ENCODE measurements at places on chromosomes 4 and X.

DNA sequence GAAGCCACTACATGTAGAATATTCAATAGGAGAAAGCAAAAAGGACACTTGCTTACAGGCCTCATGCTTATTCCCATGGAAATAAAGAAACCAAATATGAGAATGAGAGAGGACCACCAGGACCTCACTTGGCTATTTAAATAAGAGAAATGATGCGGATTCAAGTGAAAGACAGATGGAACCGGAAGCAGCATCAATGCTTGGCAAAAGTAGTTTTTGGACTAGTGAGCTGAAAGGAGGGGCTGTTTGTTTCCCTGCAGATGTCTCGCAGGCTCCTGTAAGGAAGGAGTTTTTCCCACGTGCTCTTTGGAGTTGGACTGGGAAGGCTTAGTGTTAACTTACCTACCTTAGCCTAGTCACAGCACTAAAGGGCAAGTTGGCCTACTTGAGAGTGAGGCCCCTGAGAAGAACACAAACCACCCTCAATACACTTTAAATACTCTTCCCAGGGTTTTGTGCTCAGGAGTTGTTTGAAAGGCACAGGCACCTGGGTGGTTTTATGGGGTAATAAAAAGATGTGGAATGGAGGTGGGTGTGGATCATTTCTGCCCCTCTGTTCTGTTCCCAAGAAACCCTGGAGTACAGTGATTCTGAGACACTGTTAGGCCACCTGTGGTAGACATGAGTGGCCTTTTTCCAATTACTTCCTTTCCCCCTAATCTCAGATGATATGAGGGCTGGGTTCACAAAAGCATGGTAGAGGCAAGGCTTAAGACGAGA lies 113.3 kb upstream of the C1GALT1C1 start:
- DNase-seq, result no peak

- no peak for DNase-seq
These were observed 187.4 kb upstream of the TEX13C start for GRCh38 chrX:125132274-125132673.

- DNase-seq, result no peak
These were observed 1553.1 kb upstream of the ADGRL3 start for GRCh38 chr4:59647011-59647410.

GRCh38 chr4:2394528-2394927 lies 23.9 kb downstream of the ZFYVE28 start:
- no peak for DNase-seq

DNA sequence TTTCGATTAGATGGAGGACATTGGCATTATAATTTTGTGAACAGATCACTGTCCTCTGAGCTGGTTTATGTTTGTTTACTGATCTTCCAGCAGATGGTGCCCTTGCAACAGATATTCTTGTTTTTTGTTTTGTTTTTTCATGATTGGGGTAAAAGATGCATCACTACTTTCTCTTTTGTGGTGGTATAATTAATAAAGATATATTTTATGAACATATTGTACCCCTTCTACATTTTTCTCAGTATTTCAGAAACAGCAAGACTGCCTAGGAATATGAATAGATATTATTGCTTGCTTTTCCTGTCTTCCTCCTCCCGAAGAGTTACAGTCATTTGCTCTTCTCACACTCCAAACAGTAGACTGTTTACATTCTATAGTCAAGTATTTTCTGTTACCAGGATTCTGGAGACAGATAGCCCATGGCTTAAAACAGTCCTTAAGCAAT lies 905.2 kb downstream of the TRAM1L1 start:
- DNase-seq, result peak; percentile 8

GRCh38 chr4:175369087-175369486 lies 443.0 kb downstream of the GPM6A start:
- no peak for DNase-seq

- DNase-seq, result no peak
These were observed 7.0 kb downstream of the CYBB start for GRCh38 chrX:37786624-37787422.

DNA sequence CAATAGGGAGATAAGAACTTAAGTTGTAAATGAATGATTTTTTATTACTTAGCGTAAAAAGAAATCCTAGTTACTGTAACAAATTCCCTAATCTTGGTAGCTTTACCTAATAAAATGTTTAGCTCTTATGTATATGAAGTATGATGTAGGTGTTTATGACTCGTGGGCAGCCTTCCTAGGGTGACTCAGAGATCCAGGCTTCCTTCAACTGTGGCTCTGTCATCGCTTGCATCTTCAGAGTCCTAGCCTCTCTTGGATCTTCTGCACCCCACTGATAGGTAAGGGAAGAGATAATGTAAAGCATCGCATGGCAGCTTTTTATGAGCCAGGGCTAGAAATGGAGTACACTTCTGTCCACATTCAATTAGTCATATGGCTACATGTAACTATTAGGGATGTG lies 165.6 kb upstream of the GLRA2 start:
- no peak for DNase-seq

GRCh38 chrX:9610771-9611392 lies 146.0 kb downstream of the TBL1X start:
- DNase-seq, result no peak

- no peak for DNase-seq
These were observed 228.0 kb downstream of the PALLD start for GRCh38 chr4:168724686-168725411.

DNA sequence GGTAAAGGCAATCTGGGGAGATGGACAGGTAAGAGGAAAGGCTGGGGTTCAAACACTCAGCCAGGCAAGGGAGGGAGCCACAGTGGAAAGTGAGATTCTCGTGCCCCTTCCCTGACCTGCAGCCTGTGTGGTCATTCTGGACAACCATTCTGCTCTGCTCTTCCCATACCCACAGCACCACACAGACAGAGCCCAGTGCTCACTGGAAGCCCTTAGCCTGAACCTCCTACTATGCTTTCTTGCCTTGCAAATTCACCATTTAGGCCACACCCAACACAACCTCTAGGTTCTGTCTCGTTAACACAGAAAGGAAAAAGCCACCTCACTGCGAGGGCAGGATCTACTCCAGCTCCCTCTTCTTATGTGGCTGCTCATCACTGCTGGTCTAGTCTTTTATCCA lies 92.7 kb downstream of the SHISA3 start:
- DNase-seq, result no peak

DNA sequence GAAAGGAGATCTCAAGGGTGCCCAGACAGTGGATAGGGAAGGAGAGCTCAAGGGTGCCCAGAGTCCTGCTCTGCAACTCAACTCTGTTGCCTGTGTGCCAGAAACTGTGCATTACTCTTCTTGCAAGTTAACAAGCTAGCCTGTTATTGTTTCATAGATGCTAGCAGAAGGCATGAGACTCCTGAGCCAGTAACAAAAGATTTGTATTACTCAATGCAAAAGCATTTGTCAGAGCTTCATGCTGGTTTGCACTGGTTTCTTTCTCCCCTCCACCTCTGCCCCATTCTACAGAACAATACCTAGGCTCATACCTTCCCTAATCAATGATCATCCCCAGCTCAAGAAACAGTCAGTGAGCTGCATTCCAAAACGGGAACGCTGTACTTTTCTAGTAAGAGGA lies 124.5 kb upstream of the NEIL3 start:
- no peak for DNase-seq

- no peak for DNase-seq
These were observed 69.3 kb upstream of the LDB2 start for GRCh38 chr4:16967722-16968121.

- DNase-seq, result no peak
These were observed 40.2 kb upstream of the SULT1B1 start for GRCh38 chr4:69800599-69800998.

- peak; percentile 58 for DNase-seq
These were observed 450 bp downstream of the ACSL1 start for GRCh38 chr4:184825141-184825895.

DNA sequence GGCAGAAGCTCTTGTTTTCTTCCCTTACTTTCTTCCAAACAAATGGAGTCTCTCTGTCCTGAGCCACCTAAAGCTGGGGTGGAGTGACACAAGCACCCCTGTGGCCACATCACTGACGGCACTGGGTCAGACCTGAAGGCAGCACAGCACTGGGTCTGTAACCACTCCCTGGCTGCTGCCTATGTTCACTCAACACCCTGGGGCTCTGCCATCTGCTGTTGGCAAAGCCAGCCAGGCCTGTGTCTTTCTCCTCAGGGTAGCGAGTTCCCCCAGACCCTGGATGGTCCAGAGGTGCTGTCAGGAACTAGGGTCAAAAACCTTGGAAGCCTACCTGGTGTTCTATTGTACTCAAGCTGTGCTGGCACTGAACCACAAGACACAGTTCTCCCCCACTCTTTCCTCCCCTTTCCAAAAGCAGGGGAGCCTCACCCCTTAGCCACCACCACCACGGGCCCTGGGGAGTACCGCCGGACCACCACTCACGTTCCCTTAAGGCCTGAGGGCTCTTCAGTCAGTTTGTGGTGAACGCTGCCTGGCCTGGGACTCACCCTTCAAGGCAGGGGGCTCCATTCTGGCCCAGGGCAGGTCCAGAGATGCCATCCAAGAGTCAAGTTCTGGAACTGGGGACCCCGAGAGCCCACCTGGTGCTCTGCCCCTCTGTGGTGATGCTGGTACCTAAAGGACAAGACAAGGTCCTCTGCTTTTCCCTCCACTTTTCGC lies 31.5 kb downstream of the TMEM271 start:
- no peak for DNase-seq

GRCh38 chr4:112560084-112560483 lies 44.1 kb upstream of the NEUROG2 start:
- peak; percentile 22 for DNase-seq
